Non-pigmented ciliary epithelial cell (primary cell): ENCODE measurements at places on chromosomes 4 and X.

DNA sequence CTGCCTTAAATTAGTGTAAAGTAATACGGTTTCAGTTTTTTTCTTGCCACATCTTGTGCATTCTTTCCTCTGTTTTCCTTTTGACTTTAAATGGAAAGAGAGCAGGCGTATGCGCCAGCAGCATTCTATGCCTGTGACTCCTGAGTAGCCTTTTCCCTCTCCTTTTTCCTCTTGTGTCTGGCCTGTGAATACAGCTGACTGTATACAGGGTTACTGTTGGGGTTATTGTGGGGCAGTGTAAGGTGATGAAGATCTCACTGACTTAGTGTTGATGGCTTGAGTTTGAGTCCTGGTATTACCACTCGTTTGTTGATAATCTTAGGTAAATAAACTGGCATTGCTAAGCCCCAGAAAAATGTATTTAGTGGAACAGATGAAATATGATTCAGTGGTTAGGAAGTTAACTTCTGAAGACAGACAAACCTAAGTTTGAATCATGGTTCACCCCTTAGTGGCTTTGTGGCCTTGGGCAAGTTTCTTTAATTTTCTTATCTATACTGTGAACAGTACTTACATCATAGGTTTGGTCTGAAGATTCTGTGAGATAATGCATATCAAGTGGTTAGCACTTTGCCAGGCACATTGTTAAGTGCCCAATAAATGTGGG lies 105.1 kb downstream of the FNIP2 start:
- peak; percentile 95 for DNase-seq

DNA sequence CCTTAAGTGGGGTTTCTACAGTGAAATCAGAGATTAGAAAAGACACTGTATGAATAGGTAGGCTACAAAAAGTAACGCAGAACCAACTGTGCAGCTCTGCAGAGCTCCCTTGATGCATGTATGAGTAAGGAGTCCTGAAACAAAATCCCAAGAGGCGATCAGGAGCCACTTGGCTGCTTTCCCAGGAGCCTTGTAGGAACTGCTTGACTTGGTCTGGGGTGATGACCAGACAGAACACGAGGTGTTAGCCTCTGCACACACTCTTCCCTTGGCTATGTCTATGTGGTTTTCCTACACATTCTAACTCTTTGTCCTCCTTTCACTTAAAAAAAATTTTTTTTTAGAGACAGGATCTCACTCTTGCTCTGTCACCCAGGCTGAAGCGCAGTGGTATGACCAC lies 22.8 kb upstream of the AP1S2 start:
- DNase-seq, result peak; percentile 34

GRCh38 chr4:57122959-57123358 lies 12.8 kb upstream of the IGFBP7 start:
- no peak for DNase-seq

GRCh38 chr4:188266386-188266785 lies 127.1 kb downstream of the TRIML1 start:
- no peak for DNase-seq

- DNase-seq, result no peak
Measured at GRCh38 chr4:99536848-99537247, 26.0 kb downstream of the C4orf17 start.

DNA sequence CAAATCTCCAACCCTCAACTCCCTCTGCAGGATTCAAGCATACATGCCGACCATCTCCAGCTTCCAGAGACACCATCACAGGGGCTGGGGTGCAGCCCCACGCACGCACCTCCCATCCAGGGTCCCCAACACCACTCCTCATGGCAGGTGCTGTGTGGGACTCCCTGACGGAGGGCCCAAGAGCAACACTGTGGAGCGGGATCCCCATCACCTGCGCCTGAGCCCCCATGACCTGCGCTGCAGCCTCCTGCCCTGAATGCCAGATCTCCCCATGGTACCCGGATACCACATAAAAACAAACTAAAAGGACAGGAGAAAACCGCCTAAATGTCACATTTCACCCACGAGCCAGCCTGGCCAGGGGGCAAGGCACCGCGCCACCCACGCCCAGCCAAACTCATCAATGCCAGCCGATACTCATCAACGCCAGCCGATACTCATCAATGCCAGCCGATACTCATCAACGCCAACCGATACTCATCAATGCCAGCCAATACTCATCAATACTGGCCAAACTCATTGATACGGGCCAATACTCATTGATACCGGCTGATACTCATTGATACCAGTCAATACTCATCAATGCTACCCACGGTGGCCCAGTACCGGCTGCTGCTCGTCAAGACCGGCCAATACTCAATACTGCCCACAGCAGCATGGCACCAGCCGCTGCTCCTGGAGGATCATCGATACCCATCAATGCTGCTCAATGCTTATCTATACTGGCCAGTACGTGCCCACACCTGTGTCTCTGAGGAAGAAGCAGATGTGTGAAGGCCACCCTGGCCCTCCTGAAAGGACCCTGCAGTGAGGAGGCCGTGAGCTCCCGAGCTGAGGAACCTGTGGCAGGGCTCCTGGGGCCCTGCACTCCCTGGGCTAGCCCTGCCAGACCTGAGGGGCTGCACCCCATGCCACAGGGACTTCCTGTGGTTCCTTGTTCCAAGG lies 6.2 kb downstream of the CTBP1 start:
- DNase-seq, result no peak

DNA sequence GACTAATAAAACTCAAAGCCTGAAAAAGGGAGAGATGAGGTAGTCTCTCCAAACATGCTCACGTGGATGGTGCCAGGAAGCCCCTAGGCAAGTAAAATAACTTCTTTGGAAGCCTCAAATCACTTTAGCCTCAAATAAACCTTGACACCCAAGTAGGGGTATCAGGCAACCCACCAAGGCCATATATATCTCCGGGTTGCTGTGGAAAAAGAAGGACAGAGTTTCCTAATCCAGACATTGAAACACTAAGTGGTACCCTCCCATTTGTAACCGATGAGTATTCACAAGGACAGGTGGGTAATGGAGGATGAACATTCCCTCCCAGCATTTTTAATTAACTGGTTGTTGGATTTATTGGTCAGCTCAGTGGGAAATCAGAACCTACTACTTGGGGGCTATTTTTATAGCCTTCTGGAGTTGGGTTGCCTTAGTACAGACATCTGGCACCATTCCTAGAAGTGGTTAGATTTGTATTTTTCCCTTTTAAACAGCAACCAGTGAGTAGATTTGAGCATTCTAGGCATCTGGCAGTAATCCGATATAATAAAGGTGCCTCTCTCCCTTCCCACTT lies 87.7 kb downstream of the GPC3 start:
- DNase-seq, result no peak
